ENCODE measurements at places on chromosomes 1 and 21.

GRCh38 chr1:24275510-24275909 is 43.6 kb upstream of the GRHL3 start:
- no peak for DNase-seq

GRCh38 chr1:81007024-81007423 is 793.7 kb upstream of the ADGRL2 start:
- DNase-seq: no peak

- DNase-seq: no peak
Observed at GRCh38 chr1:201643835-201644104, 104.8 kb downstream of the NAV1 start.

- DNase-seq: no peak
Observed at GRCh38 chr21:42311816-42312625, 3.2 kb downstream of the TFF3 start.

DNA sequence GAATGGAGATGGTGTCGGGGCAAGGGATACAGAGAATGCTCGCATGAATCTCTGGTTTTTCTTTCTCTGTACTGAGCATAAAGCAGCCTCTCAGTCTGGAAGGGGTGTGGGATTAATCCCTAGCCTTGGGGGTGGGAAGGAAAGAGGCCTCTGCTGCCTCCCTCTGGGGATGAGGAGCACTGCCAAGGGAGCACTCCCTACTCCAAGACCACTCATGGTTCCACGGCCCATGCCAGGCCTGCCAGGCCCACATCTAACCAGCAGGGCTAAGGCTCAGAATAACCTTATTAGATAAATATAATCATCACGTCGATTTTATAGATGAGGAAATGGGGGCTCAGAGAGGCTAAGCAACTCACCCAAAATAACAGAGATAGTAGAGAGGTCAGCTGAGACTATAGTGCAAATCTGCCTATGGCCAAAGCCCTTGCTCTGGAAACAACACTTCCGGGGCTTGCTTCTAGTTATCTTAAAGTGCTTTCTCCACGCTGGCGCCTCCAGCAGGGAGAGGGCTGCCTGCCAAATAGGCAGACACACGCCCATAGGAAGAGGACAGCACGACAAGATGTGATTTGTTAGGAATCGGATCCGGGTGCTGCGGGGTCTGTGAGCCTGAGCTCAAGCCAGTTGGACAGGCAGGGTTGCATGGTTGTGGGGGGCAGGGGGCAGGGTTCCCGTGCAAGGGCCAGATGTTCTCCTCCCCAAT is 522 bp downstream of the TEX35 start:
- DNase-seq: no peak

- no peak for DNase-seq
Observed at GRCh38 chr1:227944090-227944930, 3.4 kb downstream of the WNT9A start.

- no peak for DNase-seq
Observed at GRCh38 chr1:186465946-186466345, 5.0 kb upstream of the PDC start.

- no peak for DNase-seq
Observed at GRCh38 chr1:29732453-29732852, 496.1 kb downstream of the PTPRU start.

- DNase-seq: peak; percentile 56
Observed at GRCh38 chr1:6391951-6392808, 1.4 kb downstream of the ACOT7 start.

- no peak for DNase-seq
Observed at GRCh38 chr1:119367432-119368124, 1.0 kb upstream of the HAO2 start.

DNA sequence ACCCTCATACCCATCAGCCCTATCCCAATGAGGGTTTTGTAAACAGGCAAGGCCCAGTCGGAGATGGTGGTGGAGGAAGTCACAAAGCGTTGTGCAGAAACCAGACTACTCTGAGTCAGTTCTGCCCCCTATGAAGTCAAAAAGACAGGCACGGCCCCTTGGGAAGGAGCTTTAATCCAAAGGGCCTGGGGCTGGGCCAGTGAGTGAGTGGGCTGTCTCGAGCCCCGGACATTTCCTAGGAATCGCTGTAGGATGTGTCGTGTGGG is 442 bp upstream of the AHCYL1 start:
- no peak for DNase-seq

GRCh38 chr1:170114906-170115305 is 30.9 kb upstream of the NTMT2 start:
- no peak for DNase-seq

DNA sequence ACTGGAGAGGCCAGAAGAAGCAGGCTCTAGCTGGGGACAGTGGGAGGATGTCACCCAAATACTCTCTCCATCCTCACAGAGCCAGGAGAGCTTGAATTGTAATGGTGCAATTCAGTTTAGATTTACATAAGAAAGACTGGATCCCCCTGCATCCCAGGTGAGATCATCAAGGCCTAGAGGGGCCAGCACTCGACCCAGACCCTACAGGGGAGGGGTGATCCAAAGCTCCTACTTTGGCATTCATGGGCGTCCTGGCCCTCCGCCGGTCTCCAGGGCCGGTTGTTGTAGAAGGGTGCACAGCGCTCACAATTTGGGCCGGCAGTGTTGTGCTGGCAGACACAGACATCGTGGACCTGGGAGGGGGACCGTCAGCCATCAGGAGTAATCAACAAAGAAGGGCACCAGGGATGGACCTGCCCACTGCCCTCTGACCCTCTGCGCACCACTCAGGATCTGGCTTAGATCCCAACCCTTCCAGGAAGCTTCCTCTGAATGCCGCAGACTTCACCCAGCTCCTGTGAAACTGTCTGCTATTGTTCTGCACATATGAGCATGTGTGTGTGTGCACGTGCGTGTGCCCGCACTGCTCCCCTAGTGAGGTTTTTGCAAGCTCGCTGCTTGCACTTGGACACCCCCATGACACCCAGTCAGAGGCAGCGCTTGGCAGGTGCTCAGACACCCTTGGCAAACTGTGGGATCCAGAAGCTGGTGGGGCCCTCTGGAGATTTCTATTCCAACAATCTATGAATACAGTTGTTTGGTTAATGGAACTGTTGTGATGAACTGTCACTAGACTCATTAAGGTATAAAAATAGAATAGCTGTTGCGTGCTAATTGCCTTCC is 21.6 kb downstream of the LAMB3 start:
- no peak for DNase-seq

- peak; percentile 85 for DNase-seq
Observed at GRCh38 chr1:162159515-162159914, 90.0 kb downstream of the NOS1AP start.

GRCh38 chr1:4126251-4126650 is 226.2 kb upstream of the C1orf174 start:
- DNase-seq: no peak

GRCh38 chr21:34528131-34528561 is 16.1 kb upstream of the KCNE1 start:
- DNase-seq: no peak

- DNase-seq: no peak
Observed at GRCh38 chr1:34776911-34777310, 4.1 kb upstream of the GJB3 start.

DNA sequence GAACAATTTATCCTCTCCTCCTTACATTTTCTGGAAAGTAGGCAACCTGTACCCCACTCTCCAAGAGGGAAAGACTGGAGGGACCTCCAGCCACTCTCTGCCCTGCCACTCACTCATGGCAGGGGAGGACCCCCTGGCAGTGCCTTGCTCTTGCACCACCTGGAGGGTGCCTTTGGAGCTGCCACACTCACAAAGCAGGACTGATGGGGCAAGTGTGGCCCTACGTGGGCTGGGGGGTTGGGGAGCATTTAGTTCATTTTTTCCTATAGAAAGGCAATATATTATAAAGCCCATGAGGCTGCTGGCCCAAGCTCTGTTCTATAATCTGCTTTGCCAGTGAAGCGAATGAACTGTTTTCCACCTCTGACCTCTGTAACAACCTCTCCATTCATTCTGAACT is 50.3 kb downstream of the GPR161 start:
- no peak for DNase-seq

GRCh38 chr1:186643614-186644013 is 36.6 kb downstream of the PTGS2 start:
- no peak for DNase-seq

GRCh38 chr1:111202707-111203623 is 2.5 kb upstream of the DENND2D start:
- DNase-seq: no peak

GRCh38 chr1:156382561-156382960 is 13.6 kb downstream of the RHBG start:
- DNase-seq: no peak

DNA sequence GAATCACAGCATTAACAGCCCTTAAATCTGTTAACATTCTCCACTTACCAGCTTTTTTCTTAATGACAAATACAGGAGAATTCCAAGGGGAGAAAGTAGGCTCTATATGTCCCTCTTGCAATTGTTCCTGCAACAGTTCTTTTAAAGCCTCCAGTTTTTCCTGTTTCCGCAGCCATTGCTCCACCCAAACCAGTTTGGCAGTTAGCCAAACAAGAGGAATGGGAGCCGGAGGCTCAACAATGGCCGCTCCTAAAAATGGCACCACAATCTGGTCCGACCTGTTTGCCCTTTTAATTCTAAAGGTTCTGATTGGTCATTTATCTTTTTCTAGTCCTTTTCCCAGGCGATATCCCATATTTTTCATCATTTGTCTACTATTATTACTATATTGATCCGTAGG is 14.0 kb upstream of the L1TD1 start:
- no peak for DNase-seq

DNA sequence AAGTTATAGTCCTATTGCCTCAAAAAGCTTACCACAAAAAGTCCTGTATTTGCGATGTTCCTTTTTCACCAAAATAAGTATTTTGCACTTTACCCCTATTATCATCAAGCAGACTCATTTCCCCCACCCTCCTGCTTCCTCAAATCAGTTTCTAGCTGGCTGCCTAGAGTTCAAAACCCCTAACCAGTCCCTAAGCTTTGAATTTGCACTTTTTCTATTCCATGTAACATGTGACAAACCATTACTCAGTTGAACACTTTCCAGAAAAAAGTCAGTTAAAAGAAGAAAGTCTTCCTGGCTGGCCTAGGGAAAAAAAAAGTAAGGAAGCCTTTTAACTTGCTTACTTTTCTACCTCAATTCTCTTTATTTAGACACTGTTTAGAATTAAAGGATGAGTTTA is 8.2 kb downstream of the CEP170 start:
- DNase-seq: no peak

GRCh38 chr1:61226791-61227567 is 144.6 kb downstream of the NFIA start:
- peak; percentile 87 for DNase-seq

DNA sequence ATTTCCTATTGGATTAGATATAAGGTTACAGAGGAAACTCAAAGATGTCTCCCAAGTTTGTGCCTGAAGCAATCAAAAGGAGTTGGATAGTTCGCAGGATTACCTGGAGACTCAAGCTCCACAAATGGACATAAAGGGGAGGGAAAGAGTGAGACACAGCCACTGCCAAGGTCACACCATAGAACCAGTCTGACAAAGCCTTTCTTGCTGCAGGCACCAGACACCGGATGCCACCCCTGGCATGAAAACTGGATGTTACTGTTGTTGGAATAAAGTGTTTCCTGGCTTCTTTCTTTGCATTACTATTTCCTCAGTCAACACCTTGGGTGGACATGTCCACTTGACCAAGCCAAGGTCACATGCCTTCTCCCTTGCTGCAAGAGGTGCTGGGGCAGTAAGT is 70.6 kb downstream of the SNRPE start:
- DNase-seq: no peak

DNA sequence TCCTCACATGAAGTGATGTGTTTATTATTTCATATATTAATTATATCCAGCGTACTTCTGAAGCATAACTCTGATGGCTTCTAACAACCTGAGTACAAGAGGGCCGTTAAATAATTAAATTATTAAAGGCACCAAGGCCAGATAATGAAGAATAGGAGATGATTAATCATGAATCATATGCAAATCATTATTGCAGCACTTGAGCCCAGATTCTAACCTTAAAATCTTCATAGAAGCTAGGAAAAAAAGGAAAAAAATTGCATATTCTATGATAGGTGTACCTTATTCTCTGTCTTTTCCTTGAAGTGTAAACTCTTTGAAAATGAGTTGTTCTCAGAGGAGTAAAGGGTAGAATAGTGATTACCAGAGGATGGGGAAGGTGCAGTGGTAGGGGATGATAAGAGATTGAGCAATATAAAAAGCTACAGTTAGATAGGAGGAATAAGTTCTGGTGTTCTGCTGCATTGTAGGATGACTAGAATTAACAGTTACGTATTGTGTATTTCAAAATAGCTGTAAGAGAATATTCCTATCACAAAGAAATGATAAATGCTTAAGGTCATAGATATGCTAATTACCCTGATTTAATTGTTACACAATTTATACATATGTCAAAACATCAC is 51.1 kb downstream of the SWT1 start:
- DNase-seq: no peak

DNA sequence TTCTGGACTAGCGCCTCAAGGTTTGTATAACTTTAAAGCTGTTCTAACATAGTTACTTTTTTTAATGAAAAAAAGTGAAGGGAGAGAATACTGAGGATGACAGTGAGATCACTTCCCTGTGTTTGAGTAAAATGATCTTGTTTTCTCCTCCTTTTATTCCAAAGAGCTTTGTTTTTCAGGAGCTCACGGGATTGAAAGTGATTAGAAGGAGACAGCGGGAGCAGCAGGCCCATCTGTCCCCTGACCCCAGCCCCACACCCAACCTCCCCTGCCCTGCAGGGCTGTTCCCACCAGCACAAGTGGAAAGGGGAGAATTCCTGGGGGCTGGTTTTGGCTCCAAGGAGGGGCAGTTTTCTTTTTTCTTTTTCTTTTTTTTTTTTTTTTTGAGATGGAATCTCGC is 2.1 kb upstream of the DNMT3L start:
- no peak for DNase-seq

GRCh38 chr1:246214708-246215509 is 292.2 kb downstream of the SMYD3 start:
- DNase-seq: no peak

DNA sequence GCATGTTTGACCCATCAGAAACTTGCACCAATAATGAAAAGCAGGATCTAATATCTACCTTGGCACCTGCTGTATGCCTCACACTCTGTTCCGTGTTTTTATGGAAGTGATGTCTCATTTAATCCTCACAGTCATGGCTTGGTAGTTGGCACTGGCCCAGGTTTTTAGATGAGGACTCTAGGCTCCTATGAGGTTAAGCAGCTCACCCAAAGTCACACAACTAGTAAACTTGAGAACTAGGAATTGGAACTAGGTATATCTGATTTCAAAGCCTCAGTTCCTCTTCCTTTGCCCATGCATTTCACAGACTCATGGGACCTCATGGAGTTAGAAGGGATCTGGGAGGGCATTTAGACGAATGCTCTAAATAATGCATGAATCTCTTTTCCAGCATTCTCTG is 21.3 kb upstream of the TARBP1 start:
- DNase-seq: no peak

GRCh38 chr1:203410182-203410900 is 59.4 kb upstream of the FMOD start:
- DNase-seq: no peak

Data from DMS79 (cell line).